ENCODE measurements at places on chromosomes 13 and 19. TPM values are rescaled to one million over a fixed set of nuclear protein-coding genes. Genes with fewer than 3 reads are reported as not detected.

Gene ZNF181
- total RNA-seq, result 8.2 TPM

Gene SIGLEC9
- not detected for total RNA-seq

- H3K27me3 ChIP-seq, result no peaks in the 10 kb centered on the region
- no peaks in the 10 kb centered on the region for H3K36me3 ChIP-seq
- no peak overlapping the region for H3K27ac ChIP-seq
- DNase-seq, result no peak
Measured at GRCh38 chr13:113746143-113746525, 12.9 kb upstream of the TMEM255B start.

DNA sequence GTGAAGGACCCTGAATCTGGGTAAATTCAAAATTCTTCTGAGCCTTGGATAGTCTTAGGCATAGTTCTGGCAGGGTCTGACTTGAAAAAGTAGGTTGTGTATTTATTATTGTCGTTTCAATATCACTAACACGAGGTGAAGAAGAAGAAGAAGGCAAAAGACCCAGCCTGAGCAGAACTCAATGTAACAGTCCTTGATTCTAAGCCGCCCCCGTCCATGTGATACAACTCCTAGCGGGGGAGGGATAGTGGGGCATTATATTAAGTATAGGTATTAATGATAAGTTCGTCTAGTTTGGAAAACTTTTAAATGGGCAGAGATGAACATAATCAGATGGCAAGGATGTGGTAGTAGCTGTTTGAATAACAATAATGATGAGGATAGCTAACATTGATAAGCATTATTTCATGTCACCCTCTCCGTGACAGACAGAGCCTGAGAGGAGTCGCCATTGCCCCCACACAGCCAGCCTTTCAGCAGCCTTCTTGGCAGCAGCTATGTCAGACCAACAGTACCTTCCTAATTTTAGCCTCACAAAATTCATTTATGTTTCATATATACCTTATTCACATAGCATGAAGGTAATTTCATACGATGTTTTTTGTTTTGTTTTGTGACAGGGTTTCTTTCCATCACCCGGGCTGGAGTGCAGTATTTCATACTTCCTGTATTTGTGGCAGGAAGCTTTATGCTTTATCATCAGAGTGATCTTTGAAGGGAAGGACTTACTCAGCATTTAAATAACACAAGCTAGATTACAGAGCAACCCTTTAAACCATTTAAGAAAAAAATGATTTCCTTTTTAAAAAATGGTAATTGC lies 64.4 kb upstream of the NPAS1 start:
- peaks cover 30% of the 10 kb centered on the region for H3K4me1 ChIP-seq
- peak overlapping the region; percentile 20 for H3K27ac ChIP-seq
- H3K4me3 ChIP-seq, result no peak overlapping the region
- no peaks in the 10 kb centered on the region for H3K27me3 ChIP-seq
- peak; percentile 40 for DNase-seq

DNA sequence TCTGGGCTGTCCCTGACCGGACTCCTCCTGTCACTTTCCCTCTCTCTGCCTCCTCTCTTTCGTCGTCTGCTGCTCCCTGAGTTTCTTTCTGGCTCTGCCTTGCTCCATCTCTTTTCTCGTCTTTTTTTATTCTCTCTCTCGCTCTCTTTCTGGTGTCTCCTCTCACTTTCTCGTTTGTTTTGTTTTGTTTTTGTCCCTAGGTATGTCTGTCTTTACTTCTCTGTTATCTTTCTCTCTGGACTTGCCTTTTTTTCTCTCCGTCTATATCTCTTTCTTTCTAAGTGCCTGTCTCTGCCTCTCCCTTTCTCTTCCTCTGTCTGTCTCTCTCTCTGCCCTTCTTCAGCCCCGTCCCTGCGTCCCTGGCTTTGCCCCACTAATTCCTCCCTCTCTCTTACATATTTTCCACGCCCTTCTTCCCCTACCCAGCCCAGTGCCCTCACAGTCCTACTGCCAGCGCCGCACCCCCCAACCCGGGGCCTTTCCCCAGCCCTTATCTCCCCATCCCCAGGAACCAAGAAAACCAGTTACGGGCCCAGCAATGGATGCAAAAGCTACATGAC lies 48.1 kb upstream of the SHKBP1 start:
- H3K27me3 ChIP-seq, result no peaks in the 10 kb centered on the region
- H3K4me1 ChIP-seq, result peaks cover 15% of the 10 kb centered on the region
- no peaks in the 10 kb centered on the region for H3K36me3 ChIP-seq
- no peak overlapping the region for H3K4me3 ChIP-seq
- H3K27ac ChIP-seq, result no peak overlapping the region

- DNase-seq, result no peak
- no peaks in the 10 kb centered on the region for H3K4me1 ChIP-seq
Measured at GRCh38 chr13:113831061-113831460, 32.8 kb downstream of the GAS6 start.
